ENCODE measurements at places on chromosomes 7 and 10.

DNA sequence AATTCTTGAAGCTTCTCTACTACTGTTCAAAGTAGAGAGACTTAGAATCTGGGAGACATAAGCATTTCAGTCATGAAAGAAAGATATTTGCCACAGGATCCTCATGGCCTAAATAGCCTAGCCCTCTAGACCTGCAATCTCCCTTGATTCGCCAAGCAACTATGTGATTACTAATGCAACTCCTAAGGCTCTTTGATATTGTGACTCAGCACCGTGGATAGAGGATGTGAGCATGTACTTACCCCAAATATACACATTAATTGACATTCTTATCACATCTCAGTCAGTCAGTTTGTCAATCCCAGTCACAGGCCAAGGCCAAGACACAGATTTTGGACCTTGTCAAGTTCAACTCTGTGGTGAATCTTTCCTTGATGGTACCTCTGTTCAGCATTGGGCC is 42.6 kb downstream of the GPR37 start:
- DNase-seq = no peak

DNA sequence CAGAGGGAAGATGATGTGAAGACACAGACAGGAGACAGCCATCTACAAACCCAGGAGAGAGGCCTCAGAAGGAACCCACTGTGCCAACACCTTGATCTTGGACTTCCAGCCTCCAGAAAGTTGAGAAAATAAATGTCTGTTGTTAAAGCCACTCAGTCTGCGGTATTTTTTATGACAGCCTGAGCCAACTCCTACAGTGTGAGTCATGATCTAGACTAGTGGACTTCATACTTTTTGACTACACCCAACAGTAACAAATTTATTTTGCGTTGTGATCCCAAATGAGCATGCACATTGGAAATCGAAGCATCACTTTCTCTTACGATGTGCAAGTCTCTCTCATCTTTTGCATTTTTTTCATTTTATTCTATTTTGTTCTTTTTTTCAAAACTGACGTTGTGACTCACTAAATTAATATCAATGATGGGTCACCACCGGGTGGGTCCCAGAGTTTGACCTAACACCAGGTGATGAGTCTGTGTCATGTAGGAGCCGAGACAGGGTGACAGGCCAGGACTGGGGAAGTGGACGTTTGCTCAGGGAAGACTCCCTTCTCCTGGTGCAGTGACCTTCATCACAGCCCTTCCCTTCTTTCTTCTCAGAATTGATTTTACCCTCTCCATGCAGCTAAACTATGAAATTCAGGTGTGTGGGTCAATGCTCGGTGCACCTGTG is 28.9 kb downstream of the PHYH start:
- no peak for DNase-seq

GRCh38 chr10:107894516-107894915 is 730.0 kb upstream of the SORCS1 start:
- DNase-seq = no peak

GRCh38 chr7:82444220-82444909 is 788 bp upstream of the CACNA2D1 start:
- DNase-seq = no peak

DNA sequence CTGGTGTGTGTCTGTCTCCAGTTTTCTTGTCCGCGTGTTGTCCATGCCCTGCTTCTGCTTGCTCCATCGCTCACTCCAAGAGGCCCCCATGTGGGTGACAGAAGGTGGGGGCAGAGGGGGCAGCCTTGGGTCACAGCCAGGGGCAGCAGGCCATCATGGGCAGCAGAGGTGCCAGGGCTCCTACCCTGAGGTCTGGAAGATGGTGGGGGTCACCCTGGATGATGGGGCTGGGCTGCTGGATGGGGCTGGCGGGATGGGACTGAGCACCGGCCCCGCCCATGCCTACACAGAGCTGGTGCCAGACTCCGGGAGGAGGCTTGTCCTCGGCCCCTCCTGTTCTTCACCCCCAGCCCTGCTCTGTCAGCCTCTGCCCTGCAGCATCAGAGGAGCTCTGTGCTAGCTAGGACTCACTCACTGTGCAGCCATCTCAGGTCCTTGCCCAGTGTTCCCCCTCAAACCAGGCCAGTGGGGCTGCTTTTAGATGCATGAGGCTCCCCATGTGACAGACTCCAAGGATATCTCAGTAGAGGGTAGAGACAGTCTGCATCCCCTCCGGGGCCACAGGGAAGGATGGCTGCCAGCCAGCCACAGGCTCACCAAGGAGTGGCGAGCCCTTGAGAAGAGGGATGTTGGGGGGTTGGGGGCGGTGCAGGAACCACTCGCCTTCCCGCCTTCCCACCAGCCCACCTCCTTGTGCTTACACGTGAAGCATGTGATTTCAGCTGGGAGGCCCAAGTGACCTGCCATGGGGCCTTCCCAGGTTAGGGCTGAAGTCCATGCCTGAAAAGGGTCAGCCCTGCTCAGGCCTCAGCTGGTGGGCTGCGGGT is 35.5 kb upstream of the PPIF start:
- no peak for DNase-seq

GRCh38 chr7:105017657-105018365 is 3.8 kb downstream of the KMT2E start:
- DNase-seq = no peak

DNA sequence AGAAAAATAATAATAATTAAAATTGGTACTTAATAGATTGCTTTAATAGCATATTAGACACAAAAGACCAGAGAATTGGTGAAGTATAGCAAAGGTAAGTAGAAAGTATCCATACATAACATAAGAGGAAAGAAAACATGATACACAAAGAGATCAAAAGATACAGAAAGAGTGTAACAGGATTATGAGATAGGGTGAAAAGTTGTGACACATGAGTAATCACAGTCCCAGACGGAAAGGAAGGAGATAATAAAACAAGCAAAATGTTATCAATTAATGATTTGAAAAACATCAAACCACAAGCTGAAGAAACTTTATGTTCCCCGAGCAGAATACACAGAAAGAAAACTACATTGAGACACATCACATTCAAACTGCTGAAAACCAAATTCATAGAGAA is 10.5 kb downstream of the TCAF1 start:
- DNase-seq = no peak

- DNase-seq = no peak
These were observed 3.6 kb downstream of the INA start for GRCh38 chr10:103280506-103280905.
